ENCODE measurements at places on chromosomes 6 and 20. TPM values are rescaled to one million over a fixed set of nuclear protein-coding genes. Genes with fewer than 3 reads are reported as not detected.

Gene LRRN4
- total RNA-seq: 19.2 TPM

Gene AAR2
- 26.7 TPM for total RNA-seq

Gene ADAM33
- total RNA-seq: 14.8 TPM

Gene FOXC1
- total RNA-seq: 1.1 TPM

DNA sequence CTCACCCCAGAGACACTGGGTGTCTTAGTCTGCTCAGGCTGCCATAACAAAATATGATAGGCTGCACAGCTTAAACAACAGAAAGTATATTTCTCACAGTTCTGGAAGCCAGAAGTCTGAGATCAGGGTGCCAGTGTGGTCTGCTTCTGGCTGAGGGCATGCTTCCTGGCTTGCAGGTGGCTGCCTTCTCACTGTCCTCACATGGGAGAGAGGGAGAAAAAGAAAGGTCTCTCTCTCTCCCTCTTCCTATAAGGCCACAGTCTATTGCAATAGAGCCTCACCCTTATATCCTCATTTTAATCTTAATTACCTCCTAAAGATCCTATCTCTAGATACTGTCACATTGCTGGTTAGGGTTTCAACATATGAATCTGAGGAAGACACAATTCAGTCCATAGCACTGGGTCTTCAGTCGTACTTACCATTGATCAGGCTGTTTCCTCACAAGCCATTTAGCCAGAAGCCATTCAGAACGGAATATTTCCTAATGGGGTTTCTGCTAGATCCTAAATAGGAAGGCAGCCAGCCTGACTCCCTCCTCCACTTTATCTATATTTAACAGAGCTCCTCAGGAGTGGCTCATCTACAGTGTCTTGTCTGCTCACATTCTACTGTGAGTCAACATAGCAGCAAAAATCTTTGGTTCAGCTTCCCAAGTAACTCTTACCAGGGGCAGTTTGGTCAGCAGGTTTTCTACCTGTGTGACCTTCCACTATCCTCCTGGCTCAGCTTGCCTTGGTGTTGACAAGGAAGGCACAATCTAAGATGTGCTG, 42.2 kb downstream of the CD164 start:
- no peak for DNase-seq

- no peak for DNase-seq
Measured at GRCh38 chr6:142218446-142218845, 71.4 kb downstream of the VTA1 start.

DNA sequence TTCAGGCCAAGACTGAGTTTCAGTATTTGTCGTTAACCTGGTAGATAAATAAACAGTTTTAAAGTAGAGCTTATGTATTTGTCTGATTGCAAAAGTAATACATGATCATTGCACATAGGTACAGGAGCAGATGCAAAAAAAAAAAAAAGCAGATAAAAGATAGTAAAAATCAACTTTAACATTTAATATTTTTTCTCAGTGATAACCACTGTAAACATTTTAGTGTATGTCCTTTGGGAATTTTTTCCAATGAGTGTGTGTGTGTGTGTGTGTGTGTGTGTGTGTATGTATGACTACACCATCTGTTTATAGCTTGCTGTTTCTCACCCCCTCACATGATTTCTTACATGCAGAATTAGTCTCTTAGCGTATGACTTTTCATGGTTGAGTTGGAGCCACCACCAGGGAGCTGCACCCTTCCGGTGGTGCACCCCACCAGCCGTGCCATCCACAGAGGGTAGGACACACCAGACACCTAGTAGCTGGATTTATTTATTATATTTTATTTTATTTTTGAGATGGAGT, 26.3 kb downstream of the WRNIP1 start:
- DNase-seq: no peak

GRCh38 chr6:90328004-90328403, 31.4 kb upstream of the BACH2 start:
- no peak for DNase-seq

GRCh38 chr6:24497254-24497970, 2.6 kb downstream of the ALDH5A1 start:
- no peak for DNase-seq

GRCh38 chr6:19519941-19520340, 317.2 kb upstream of the ID4 start:
- no peak for DNase-seq

Gene CRYBG1
- total RNA-seq: 10.0 TPM

Measured in hepatocyte (in vitro differentiated cells).